ENCODE measurements at places on chromosomes 2 and 18.

DNA sequence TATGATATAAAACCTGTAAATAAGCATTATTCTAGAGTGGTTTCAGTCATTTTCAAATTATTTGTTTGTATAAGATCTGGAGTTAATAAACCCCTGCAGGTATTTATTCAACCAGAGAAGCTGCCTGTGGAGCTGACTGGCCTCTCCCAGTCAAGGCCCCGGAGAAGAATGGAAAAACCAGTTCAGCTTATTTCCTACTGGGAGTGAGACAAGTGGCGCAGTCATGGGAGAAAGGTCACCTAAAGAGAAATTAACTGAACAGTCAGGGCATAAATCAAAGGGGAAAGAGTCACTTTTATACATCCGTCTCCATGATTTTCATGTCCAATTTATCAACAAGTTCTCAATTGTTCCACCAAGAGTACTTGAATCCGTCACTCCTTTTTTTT is 240.9 kb downstream of the RNF152 start:
- DNase-seq, result no peak

DNA sequence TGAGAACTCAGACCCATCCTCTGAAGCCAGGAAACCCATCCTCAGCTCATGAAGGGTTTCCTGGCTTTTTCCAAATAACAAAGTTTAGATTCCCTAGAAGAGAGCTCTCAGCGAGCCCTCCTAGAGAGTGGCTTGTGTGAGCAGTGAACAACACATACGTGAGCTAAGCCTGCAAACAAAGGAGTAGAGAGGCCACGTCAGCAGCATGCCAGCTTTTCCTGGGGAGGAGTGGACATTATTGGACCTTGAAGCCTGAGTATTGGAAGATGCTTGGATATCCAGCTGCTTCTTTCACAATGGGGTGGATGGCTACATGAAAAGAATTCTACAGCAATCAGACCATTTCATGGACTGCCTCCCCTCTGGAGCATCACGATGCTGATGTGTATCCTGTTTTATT is 21.1 kb downstream of the KIF5C start:
- no peak for DNase-seq

- no peak for DNase-seq
These were observed 693 bp downstream of the ORC2 start for GRCh38 chr2:200962811-200963123.

- DNase-seq, result peak; percentile 53
These were observed 93.0 kb upstream of the SMAD2 start for GRCh38 chr18:48023334-48024008.

GRCh38 chr2:144343145-144343544 is 176.8 kb downstream of the ZEB2 start:
- DNase-seq, result no peak

DNA sequence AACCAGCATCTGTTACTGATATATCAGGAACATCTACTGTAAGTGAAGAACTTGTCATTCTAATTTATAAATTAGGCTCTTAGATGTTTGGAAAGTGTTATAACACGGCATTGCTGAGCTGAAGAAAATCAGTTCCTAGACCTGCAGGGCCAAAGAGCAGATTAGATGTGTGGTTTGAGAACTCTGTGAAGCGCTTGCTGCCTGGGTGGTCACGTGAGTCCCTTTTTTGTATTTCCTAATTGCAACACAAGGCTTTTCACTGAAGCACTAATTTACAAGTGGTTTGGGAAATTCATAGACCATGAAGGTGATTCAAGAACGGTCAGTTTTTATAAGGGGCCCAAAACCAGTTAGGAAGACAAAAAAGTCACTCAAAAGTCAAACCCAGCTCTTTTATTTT is 106.9 kb upstream of the SP3 start:
- DNase-seq, result peak; percentile 85

DNA sequence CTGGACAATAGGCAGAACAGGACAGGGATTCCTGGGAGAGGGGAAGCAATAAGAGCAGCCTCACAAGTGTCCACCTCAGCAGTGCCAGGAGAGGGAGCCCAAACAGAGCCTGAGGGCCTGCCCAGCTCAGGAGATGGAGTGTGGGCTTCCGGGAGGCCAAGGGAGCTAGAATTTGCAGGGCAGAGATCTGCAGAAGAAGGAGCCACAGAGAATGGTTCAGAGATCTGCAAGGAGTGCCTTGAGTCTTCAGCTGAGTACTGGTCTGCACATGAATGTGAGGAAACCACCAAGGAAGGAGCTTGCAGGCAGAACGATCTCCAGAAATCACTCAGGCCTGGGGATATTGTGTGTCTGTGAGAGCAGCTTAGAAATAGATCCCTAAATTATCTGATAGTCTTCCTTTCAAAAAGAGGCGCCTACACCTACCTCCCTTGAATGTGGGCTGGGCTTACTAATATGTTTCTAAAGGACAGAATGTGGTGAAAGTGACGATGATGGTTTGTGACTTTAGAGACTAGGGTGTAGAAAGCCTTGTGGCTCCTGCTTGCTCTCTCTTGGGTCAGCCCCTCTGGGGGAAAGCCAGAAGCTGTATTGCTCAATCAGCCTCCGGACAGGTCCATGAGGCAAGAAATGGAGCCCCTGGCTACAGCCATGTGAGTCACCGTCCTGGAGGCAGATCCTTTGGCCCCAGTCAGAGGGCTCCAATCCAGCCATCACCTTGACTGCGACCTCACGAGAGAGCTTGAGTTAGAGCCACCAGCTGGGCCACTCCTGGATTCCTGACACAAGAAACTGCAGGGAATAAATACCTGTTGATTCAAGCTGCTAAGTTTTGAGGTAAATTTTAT is 7.6 kb upstream of the LPIN1 start:
- peak; percentile 61 for DNase-seq

GRCh38 chr18:24799176-24799575 is 338.7 kb downstream of the HRH4 start:
- no peak for DNase-seq

GRCh38 chr2:8094526-8094925 is 587.3 kb upstream of the ID2 start:
- no peak for DNase-seq

- no peak for DNase-seq
These were observed 98.7 kb downstream of the GRB14 start for GRCh38 chr2:164522561-164522981.

DNA sequence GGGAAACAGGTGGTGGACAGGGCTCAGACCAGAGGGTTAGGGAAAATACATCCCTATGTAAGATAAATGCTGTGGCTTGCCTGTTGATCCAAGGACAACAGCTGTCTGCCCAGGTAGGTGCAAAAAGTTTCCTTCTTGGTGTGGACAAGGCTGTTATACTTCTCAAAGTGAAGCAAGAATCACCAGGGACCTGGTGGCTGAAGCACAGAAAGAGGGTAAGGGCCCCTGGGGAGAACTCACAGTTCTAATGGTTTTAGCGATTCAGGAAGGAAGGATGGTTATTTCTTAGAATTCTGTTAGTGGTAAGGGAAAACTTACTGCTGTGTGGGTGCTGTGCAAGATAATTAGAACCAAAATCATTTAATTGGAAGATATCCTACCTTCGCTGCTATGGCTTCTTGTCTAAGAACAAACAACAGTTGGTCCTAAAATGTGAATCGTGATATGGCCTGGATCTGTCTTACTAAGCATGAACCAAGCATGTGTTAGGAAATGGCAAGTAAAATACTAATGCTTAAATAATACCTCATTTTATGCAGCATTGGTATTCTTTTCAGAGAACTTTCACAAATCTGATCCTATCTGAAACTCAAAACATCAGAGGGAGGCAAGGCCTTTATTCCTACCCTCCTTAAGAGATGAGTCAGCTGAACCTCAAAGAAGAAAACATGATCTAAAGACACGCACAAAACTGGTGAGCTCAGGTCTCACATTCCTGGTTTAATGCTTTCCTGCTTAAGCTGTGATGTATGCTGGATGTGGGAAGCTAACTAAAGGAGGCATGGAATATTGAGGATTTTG is 159.2 kb upstream of the THUMPD2 start:
- no peak for DNase-seq

DNA sequence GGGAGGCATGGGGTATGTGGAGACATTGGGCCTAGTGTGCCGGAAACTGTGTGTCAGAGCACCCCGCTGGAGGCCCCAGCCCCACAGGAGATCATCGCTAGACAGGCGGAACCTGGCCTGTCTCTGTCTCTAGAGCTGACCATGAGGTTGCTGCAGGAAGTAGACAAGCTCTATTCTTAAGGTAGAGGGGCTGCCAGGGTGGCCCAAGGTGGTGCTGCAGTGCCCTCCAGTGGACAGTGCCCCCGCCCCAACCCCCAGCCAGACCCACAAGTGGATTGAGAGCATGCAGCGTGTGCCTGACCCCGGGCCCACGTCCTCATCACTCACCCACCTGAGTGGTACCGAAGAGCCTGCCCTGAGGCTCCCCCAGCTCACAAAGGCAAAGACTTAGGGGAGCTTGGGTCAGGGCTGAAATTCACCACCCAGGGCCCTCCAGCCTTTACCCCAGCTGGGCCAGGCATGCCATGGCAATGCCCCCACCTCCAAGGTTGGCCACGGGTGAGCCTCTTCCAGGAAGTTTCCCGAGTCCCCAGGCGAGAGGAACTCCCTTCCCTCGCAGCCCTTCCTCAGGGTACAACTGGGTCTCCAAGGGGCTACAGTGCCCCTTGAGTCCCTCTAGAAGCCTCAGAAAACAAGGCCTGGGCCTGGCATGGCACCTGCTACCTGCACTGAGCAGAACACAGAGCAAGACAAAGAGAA is 155.0 kb downstream of the TTC32 start:
- no peak for DNase-seq

GRCh38 chr2:230423851-230424458 is 8.0 kb downstream of the SP100 start:
- no peak for DNase-seq

- no peak for DNase-seq
These were observed 73.4 kb upstream of the NDUFV2 start for GRCh38 chr18:9029131-9029530.

DNA sequence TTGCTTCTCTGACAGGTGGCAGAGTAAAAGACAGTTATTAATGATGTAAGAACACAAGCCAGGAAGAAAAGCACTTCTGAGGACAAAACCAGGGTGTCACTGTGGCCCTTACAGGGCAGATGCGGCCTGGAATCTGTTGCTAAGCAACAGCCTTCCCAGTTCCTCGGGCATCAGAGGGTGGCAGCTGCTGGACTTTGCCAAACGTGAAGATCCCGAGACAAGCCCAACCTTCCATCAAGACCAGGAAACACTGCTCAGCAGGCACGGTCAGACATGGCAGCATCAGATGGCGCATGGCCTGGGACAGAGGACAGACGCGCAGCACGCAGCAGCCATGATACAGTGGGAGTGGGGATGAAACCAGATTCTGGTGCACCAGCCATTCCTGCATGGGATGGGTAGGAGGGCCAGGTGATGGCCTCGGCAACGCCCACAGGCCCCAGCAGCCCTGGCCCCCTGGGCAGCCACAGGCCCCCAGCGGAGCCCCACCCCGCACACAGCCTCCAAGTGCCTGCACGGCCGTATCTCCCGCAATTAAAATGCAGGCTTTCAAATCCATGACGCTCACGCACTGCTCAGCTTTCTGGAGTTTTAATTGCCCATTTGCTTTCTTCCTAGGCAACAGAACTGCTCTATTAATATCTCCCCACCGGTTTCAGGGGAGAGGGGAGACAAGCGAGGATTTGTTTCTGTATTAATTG is 89.0 kb downstream of the EIPR1 start:
- no peak for DNase-seq

- DNase-seq, result no peak
These were observed 146.9 kb downstream of the TTC32 start for GRCh38 chr2:19754907-19755306.

DNA sequence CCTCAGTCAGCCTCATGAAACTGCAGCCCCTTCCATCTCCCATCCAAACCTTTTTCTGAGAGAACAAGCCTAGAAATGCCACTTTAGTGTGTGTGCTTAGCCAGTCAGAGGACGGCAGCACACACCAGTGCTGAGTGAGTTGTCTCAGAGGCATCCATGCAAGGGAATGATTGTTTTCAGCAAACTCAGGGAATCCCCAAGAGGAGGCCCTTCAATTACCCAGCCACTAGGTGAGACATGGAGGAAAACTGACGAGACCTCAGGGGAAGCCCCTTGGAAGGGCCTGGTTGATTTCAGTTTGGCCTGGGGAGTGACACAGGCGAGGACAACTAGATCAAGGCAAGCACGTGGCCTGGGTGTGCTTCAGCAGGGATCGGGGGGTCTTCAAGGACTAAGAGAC is 49.7 kb downstream of the APOB start:
- no peak for DNase-seq

- no peak for DNase-seq
These were observed 38.2 kb downstream of the SNRPD1 start for GRCh38 chr18:21650311-21650710.

GRCh38 chr18:51350081-51350480 is 152.6 kb upstream of the MEX3C start:
- no peak for DNase-seq

DNA sequence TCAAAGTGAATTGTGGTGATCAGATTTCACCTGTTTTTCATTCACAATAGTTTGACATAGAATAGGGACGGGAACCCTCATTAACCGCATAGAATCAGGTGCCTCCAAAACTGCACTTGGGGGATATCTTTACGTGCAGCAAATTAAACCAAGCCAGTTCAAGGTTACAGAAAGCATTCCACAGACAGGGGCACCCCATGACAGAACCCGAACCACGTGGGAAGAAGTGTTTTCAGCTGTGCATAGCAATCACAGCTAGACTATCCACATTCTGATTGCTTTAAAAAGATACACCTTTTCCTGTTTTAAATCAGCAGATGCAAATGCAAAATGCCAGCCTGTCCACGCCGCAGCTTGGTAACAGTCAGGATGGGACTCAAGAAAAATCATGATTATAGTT is 205.8 kb downstream of the ANAPC1 start:
- DNase-seq, result no peak

DNA sequence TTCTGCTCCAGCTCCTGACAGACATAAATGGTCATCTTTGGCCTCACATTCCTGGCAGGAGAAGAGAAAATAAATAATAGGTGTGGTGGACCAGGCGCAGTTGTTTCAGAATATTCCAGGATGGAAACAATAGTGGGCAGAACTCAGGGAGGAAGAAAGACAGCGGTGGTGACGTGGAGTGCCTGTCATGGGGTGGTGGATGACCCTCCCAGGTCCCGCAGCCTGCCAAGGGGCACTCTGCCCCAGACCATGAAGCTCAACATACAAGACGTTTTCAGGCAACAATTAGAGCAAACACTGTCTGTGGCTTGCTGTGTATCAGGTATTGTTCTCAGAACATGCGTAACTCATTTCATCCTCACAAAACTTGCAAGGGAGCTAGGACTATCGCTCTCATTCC is 50.9 kb downstream of the TFCP2L1 start:
- no peak for DNase-seq

GRCh38 chr2:140091926-140092325 is 1311.7 kb upstream of the NXPH2 start:
- DNase-seq, result no peak

Measured in Kasumi-1 (cell line).